ENCODE measurements at places on chromosomes 12 and 14.

- no peak for DNase-seq
Observed at GRCh38 chr14:96938946-96939345, 141.8 kb downstream of the VRK1 start.

- no peak for DNase-seq
Observed at GRCh38 chr14:104746071-104746545, 6.8 kb upstream of the SIVA1 start.

DNA sequence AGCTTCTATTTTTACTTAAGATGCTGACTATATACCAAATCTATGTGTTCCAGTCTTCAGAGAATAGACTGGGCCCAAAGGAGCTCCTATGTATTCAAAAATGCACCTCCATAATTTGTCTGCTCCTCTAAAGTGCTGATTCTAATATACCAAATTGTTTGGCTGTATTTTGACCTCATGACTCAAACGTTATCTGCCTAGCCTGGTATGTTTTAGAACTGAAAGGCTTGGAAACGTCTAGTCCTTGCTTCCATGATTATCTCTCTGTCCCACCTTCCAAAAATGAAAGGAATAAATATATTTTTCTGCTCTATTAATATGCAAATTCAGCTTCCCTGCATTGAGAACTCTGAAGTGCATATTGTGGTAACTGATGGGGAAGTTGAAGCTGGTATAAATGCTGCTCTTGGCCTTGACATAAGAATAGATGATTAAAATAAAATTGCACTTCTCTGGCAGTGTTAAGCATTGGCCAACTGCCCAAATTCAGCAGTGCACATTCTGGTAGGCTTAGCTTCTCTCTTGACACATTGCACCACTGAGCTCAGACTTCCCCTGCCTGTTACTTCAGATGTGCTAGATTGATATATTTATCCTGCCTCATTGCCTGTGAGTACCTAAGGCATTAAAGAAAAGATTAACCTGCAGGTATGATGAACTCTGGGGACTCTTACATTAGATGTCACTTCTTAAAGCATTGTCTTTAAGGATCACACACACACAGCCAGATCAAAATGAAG is 882.3 kb downstream of the RPS29 start:
- no peak for DNase-seq

GRCh38 chr14:24834956-24835355 is 201.0 kb upstream of the GZMB start:
- no peak for DNase-seq

GRCh38 chr12:104002686-104003085 is 37.0 kb downstream of the TDG start:
- no peak for DNase-seq

DNA sequence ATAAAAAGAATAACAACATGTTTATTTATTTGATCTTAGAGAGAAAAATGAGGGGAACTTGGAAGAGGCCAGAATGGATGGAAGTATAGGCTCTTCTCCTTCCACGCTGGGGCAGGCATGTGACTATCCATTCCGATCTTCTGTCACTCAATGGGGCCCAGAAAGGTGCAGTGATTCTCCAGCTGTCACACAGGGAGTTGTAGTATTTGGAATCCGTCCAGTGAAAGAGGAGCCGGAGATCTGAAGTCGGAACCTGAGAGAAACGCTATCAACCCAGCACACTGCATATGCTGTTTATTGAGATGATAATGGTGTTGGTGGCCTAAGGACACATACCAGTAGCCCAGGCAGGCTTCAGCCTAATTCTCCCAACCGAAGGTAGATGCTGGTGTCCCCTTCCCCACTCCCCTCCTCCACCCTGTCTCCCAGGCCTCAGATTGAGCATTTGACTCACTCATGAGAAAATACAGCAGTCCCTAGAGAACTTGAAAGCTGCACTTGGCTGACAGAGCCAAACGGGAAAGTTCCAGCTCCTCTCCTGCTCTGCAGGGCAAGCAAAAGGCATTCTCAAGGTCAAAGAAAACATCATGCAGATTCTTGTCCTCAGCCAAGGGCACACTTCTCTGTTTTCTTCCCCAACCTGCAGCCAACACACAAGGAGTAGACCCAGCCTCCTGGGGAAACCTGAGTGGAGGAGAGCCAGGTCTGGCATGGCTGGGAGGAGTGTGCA is 100.4 kb downstream of the IRF2BPL start:
- no peak for DNase-seq

DNA sequence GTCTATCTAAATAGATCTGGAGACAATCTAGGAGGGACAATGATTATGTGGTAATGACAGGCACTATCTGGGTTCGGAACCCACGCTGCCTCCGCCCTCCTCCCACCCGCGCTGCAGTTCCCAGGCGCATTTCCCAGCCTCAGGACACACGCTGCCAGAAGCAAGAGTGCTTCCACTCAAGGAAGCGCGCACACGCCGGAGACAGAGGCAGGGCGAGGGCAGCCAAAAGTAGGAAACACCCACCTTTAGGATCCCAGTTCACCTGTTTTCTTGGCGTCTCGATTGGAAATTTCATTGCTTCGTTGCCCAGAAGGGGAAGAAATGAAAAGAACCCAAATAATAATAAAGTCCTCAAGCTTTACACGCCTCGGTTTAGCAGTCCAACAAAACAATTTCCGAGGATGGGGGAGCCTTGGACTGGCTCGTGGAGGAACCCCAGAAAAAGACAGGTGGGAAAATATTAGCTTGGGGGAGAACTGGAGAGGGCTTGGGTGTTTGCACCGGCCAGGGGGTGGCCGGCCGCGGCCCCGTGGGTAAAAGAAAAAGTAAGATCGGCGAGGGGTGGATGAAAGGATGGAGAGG is 474 bp downstream of the KCNK10 start:
- no peak for DNase-seq

GRCh38 chr14:104496095-104496494 is 83.5 kb upstream of the C14orf180 start:
- DNase-seq: no peak

GRCh38 chr12:114668151-114668885 is 15.7 kb downstream of the TBX3 start:
- peak; percentile 46 for DNase-seq

DNA sequence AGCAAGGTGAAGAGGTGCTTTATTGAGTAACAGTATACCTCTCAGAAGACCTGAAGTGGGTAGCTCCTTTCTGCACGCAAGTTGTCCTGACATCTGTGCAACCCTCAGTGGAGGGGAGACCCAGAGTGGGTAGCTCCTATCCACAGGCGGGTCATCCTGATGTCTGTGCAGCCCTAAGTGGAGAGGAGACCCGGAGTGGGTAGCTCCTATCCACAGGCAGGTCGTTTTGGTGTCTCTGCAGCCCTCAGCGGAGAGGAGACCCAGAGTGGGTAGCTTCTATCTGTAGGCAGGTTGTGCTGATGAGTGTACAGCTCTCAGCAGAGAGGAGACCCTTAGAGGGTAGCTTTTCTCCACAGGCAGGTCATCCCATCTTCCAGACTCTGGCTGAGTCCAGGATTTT is 45.1 kb upstream of the PRPF39 start:
- DNase-seq: no peak

DNA sequence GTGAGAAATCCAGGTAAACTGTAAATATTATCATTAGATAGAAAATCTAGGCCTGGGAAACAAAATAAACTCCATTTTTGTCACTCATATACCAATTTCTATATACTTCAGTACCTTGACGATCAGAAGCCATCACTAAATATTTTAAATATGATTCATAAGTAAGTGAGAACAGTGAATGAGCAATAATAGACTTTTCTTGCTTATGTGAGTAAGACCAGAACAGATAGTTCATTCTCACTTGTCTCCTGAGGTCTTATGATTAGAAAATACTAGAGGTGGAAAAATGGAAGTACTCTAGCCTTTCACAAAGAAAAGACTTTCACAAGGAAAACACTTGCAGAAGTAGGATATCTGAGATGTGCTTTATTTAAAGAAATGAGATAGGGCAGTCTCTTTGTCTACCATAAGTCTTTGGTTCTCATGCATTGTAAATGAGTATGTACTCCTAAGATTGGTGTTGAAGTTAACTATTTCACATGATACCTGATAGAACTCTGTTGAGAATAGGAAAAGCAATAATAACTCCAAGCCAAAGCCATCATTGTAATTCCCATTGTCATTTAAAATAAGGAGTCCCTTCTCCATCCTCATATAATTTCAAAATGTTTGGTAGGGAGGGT is 10.1 kb upstream of the SMCO3 start:
- DNase-seq: no peak

DNA sequence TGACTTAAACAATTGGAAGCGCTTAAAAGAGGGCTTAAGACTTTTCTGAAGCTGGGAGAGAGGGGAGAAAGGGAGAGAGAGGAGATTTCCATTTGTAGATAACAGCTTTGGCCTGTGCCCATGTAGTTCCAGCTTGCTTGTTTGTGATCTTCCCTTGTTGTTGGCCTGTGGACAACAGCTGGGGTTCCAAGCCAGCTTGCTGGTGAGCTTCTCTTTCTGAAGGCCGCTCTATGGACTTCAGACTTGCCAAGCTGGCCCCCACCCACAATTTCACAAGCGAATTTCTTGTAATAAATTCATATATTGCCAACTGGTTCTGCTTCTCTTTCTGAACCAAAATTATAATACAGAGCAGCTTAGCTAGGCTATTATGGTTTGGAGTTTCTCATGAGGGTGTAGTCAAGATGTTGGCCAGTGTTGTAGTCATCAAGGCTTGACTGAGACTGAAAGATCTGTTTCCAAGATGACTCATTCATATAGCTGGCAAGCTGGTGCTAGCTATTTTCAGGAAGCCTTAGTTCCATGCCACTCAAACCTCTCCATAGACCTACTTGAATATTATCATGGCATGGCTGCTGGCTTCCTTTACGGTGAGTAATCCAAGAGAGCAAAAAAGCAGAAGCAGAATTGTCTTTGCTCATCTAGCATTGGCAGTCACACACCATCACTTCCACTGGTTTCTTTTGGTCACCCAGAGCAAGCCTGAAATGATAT is 89.4 kb downstream of the ATP23 start:
- no peak for DNase-seq

GRCh38 chr12:131559517-131560516 is 151.1 kb upstream of the SFSWAP start:
- DNase-seq: no peak

DNA sequence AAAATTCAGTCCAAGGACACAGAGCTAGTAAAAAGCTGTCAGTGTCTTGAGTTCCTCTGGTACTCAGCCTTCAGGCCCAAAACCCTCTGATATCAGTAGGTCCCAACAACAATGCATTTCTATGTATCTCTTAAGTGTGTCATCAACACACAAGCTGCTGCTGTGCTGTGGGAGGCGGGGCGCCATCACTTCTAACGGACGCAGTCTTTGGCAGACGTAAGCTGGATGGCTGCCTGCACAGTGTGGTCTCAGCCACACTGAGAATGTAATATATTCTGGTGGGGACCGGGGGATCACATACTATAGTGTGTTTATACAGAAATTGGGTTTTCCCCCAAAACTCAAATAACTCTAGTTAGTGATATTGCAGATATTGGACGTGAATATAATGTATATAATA is 123.9 kb downstream of the SUDS3 start:
- DNase-seq: no peak

Measured in GM19239 (cell line).